ENCODE measurements at places on chromosomes 11 and 22. TPM values are rescaled to one million over a fixed set of nuclear protein-coding genes. Genes with fewer than 3 reads are reported as not detected.

The CTTN gene
- 223 TPM for polyA plus RNA-seq

The RAC2 gene
- 7.5 TPM for polyA plus RNA-seq

DNA sequence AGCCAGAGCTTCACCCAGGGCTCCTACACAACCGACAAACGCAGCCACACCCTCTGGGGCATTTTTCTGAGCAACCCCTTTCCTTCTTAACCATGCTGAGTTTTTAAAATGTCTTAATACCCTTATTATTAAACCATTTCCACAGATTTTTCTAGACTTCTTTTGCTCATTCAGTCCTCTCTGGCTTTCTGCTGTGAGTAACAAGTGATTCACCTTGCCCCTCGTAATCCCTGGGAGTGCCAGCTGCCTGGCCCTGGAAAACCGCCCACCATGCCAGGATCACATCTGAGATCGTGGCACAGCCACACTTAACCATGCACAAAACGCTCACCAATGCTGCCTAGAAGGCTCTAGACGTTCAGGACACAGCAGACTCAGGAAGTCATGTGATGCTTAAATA, 25.4 kb downstream of the YPEL1 start:
- DNase-seq = no peak

GRCh38 chr22:36409911-36410756, 22.4 kb upstream of the MYH9 start:
- peak; percentile 97 for DNase-seq

- no peak for DNase-seq
Measured at GRCh38 chr11:66818231-66818955, 24.8 kb upstream of the RCE1 start.

The MUC2 gene
- polyA plus RNA-seq = 0.21 TPM

DNA sequence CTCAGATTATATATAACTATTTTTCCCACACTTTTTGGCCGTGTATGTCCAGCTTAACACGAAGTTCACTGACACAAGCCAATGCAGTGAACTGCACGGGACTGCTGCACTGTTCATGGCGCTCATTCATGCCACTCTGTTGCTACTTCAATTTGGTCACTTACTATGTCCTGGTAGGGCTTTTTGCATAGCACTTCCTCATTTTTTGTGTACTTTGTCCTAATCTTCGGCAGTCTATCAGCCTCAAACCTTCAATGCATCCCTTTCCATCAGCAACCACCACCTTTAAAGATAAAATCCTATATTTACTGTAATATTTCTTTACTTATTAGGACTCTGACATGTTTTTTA, 18.7 kb upstream of the ARHGAP32 start:
- no peak for DNase-seq

DNA sequence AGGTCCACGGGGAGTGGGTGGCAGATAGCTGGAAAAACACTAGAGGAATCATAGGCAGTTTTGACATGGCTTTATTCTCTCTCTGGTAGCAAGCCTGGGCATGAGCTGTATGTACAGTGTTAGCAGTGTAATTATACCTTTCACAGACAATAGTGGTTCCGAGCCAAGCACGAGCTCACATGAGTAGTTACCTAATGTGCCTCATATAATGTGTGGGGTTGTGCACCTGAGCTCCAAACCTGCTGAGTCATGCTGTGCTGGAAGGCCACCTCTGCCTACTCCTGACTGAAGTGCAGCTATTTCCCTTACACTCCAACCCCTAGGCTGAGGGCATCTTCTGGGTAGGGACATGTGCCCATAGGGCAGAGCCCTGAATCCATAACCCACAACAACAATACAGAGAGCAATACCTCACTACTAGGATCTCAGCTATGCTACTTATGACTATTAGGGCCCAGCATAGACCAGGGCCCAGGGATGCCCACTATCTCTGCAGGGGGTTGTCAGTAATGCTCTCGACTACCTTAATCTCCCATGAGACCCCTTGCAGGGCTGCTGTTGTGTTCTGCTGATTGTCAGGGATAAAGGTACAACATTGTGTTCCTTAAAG, 432.1 kb downstream of the DYNC2H1 start:
- no peak for DNase-seq

DNA sequence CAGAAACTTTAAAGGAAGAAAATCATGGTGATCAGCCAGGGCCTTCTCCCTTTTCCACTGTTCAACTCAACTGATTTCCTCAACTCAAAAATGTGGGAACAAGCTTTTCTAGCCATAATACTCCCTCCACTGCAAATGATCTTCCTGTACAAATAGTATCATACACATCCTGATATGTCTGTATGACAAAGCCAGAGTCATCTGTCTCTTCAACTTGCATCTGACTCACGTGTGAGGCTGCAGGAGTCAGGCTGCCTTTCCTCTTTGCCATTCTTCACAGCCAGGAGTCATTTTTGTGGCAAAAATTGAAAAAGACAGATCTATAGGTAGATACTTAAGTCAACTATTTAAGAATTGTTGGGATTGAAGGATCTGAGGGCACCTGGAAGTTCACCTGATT, 13.3 kb downstream of the PATZ1 start:
- no peak for DNase-seq

The OR8A1 gene
- polyA plus RNA-seq = 0.04 TPM

DNA sequence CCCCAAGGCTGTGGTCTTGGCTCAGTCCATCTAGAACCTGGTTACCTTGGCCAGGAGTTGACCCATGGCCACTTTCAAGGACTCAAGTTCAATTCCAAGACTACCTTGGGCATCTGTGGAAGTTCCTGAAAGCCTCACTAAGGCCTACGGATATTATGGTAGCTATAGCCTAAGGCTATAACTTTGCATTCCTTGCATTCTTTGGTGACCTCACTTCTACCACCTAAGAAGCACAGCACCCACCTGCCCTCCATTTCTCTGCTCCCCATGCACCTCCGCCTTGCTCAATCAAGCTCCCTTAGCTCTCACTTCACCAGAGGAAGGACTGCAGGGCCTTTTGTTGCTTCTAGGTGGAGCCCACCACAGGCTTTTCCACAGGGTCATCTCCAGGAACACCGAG, 50.3 kb upstream of the GALNT18 start:
- no peak for DNase-seq

DNA sequence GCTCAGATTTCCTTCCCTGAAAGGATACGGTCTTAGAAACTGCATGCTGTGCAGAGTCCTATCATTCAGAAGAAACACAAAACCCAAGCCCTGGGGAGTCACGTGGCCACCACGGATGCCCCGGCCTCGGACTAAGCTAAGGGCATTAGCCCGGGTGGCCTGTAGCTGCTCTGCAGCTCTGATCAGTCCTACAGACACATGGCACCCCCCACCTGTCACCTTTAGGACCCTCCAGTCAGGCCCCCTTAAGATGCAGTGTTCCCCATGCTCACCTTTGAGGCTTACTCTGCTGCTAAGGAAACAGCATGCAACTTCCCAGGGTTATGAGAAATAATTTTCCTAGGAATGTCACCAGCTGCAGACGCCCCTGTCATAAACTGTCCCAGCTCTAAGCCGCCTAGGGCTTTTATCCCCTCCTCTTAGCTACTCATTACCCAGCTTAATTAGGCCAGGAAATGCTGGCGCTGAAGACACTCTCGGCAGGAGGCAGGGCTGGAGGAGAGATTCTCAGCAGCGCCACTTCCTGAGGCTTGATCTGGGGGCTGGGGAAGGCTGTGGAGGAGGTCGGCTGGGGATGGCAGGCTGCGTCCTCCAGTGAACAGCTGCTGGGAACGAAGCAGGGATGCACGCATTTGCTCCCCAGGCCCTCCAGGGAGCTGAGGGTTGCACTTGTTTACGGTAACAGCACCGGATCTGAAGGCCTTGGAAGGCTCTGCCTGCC, 47.2 kb upstream of the ADA2 start:
- peak; percentile 68 for DNase-seq

The ACR gene
- polyA plus RNA-seq = 0.43 TPM

The CECR2 gene
- polyA plus RNA-seq = 23.0 TPM

The APOC3 gene
- polyA plus RNA-seq = 6.1 TPM

- DNase-seq = no peak
Measured at GRCh38 chr11:15710580-15711275, 596.0 kb downstream of the INSC start.

DNA sequence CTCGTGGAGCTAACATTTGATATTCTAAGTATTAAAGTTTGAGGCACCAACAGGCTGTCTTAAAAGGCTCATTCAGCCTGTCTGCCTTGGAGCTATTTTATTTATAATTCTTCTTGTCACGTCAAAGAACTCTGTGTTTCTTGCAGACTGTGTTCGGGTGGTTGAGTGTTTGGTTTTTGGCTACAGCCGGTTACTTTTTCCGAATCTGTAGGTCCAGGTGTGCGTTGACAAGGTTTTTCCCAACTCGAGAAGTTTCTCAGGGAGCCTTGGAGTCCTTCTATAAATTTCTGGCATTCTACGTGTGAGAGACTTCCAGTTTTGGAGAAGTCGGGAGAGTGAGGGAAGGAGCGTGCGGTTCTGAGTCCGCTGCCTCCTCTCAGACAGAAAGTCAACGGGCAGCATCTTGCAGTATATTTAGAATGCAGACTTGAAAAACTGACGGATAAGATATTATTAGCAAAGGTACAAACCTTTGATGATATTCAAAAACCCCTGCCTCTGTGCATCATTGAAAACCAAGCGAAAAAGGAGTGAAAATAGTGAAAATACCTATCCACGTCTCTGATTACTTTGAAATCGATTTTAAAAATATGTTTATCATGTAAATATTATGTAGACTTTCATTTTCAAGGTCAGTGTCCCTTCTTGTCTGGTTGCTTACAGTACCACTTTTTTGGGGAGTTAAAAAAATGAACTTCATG, 85.2 kb upstream of the PPARA start:
- DNase-seq = no peak

DNA sequence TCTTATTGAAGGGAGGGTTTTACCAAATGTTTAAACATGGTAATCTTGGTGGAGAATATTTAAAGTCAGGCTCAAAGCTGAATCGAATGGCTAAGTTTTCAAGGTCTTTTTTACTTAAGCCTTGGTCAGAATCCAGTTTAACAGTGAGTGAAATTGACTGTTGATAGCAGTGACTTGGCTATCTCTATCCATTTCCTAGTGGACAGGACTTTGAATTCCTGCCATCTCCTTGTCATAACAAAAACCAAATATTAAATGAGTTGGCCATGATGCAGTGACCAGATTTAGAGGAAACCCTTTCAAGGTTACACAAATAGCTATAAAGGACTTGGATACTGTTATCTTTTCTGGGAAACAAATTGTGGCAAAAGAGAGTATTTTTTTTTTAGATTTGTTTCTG, 92.0 kb downstream of the JRKL start:
- no peak for DNase-seq

DNA sequence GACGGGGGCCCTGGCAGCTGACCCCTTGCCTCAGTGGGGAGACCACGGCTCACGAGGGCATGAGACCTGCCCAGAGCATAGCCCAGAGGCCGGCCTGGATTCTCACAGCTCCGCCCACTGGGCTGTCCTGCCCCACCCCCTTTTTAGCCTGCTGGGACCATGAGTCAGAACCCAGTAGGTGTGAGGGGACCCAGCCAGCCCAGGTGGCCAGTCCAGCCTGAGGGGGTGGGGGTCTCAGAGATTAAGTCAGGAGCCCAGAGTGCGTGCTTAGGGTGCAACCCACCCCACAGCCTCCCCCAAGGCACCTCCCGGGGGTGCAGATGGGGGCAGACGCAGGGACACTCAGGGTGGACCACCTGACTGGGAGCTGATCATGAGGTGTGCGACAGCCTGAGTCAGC, 40.1 kb upstream of the PPARA start:
- DNase-seq = no peak

- no peak for DNase-seq
Measured at GRCh38 chr11:118484405-118484804, 42.9 kb upstream of the TTC36 start.

DNA sequence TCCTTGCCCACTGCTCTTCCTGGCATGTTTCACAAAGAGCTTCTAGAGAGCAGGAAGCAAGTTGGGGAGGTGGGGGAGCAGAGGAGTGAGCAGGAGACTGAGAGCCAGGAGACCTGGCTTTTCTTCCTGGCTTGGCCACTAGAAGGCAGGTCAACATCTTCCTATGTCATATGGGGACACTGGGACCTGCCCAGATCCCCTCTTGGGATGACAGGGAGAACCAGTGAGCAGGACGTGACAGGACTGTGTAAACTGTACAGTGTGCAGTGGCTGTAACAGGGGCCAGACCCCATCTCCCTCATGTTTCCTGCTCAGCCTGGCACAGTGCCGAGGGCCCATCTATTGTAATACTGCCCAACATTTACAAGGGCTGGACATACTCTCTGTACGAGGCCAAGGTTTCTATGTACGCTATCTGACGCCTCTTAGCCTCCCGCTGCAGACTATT, 29.4 kb downstream of the GDPD5 start:
- no peak for DNase-seq

GRCh38 chr11:58773337-58773736, 41.6 kb upstream of the GLYAT start:
- DNase-seq = no peak

All from renal pelvis (tissue), 12 donors.